IMR-90 (cell line): ENCODE measurements at places on chromosomes 3 and 15. TPM values are rescaled to one million over a fixed set of nuclear protein-coding genes. Genes with fewer than 3 reads are reported as not detected.

- H3K36me3 ChIP-seq: peaks cover 3% of the 10 kb centered on the region; the same call in 1 of the 2 replicates
- H3K27ac ChIP-seq: no peak overlapping the region
- peaks cover 3% of the 10 kb centered on the region; the same call in 1 of the 2 replicates for H3K4me1 ChIP-seq
- no peaks in the 10 kb centered on the region for H3K27me3 ChIP-seq
- no peak overlapping the region for H3K4me3 ChIP-seq
Measured at GRCh38 chr3:73592154-73593144, 32.3 kb downstream of the PDZRN3 start.

KCNMB3 gene
- total RNA-seq: 0.72 and 0.83 TPM in 2 replicates

DNA sequence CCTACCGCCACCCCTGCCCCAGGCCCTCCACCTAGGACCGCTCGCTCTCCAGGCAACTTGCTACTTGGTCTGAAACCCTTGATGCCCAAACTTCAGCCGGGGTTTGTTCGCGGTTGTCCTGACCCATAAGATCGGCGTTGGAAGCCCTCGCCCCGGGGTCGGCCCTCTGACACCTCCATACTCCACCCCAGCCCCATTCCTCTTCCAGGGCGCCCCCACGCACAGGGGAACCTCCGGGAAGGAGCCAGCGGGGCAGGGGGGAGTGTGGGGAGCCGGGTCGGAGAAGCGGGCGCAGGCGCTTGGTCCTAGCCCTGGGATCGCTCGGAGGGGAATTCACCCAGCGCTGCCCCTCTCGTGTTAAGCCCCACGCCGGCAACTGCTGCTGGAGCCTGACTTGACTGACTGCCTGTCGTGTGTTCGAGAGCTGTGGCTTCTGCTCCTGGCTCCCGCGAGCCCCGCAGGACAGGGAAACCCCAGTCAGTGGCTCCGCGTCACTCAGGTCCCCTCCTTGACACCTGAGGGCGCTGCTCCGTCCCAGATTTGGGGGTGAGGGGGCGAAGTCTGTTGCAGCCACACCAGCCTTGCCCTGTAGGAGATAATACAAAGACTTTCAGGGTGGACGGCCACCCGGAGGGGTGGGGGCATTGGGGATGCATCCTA is 675 bp downstream of the RYR3 start:
- no peak overlapping the region for H3K27ac ChIP-seq
- no peak overlapping the region for H3K4me3 ChIP-seq
- no peak for DNase-seq
- peaks cover 33% of the 10 kb centered on the region for H3K27me3 ChIP-seq
- H3K36me3 ChIP-seq: no peaks in the 10 kb centered on the region

DNA sequence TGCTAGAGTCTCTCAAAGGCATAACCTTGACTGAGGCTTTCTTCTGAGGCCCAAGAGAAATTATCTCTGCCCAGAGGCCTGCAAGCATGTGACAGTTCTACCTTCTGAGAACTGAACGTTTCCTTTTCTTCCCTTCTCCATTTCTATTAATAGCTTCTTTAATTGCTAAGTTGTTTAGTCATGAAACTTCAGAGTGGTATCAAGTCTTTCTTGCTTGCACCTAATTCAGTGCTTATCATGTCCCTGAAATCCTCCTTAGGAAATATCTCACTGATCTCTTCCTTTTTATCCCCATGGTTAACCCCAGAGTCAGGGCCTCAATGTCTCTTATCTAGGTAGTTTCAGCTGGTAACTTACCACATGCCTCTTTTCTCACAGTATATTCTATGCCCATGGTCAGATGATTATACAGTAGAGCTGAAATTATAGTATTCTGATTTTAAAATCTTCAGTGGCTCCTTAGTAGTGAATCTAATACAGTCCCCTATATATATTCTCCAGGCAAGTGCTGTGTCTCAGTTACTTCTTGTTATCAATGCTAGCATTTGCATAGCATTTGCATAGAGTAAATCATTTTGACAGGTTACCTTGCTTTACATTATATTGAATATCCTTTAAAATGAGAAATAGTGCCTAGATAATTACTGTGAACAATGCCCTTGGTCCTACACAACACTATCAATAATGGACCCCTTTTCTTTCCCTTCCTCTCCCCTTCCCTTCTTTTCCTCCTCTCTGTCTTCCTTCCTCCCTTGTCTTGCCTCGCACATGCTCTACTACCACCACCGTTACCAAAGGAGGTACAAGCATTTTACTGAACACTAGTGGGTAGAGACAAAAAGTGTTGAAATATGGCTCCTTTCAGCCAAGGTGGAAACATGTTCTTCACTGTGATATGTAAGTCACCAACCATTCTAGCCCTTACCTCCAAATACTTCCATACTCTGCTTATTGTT is 33.0 kb downstream of the KBTBD8 start:
- H3K4me3 ChIP-seq: no peak overlapping the region
- H3K4me1 ChIP-seq: no peaks in the 10 kb centered on the region
- H3K27me3 ChIP-seq: no peaks in the 10 kb centered on the region; the same call in 1 of the 2 replicates
- DNase-seq: no peak

GRCh38 chr15:75651810-75652543 is 4.3 kb downstream of the SNX33 start:
- H3K36me3 ChIP-seq: peaks cover 52% of the 10 kb centered on the region
- peaks cover 41% of the 10 kb centered on the region for H3K4me1 ChIP-seq
- no peaks in the 10 kb centered on the region for H3K27me3 ChIP-seq
- H3K4me3 ChIP-seq: peak overlapping the region; percentile 40
- peak overlapping the region; percentile 18; the same call in 1 of the 2 replicates for H3K27ac ChIP-seq
- DNase-seq: no peak

GRCh38 chr3:157157836-157158235 is 2.1 kb downstream of the CCNL1 start:
- H3K4me3 ChIP-seq: peak overlapping the region; percentile 26; the same call in 1 of the 2 replicates
- H3K36me3 ChIP-seq: peaks cover 18% of the 10 kb centered on the region
- peaks cover 6% of the 10 kb centered on the region for H3K4me1 ChIP-seq

DNA sequence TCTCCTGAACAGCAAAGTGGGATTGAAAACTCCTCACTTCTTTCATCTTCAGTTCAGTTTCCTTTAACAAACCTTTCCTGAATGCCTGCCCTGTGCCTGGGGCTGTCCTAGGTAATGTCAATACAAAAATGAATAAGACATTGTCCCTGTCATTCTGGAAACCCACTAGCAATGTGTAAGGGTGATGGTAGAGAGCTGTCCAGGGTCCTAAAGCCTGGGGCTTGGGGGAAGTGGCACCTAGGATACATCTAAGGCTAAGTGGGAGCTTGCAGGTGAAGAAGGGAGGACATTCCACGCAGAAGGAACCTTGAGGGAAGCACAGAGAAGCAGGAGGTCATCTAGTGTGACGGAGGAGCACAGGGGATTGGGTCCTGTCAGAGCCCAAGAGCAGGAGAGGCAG is 212.7 kb upstream of the PPP2R3A start:
- no peaks in the 10 kb centered on the region for H3K4me1 ChIP-seq
- H3K4me3 ChIP-seq: no peak overlapping the region
- no peak for DNase-seq
- no peak overlapping the region for H3K27ac ChIP-seq
- no peaks in the 10 kb centered on the region for H3K36me3 ChIP-seq

GRCh38 chr3:158830391-158830790 is 28.5 kb downstream of the MFSD1 start:
- peaks cover 6% of the 10 kb centered on the region; the same call in 1 of the 2 replicates for H3K36me3 ChIP-seq
- peak; percentile 48 for DNase-seq
- H3K4me1 ChIP-seq: no peaks in the 10 kb centered on the region
- no peaks in the 10 kb centered on the region for H3K27me3 ChIP-seq
- H3K4me3 ChIP-seq: no peak overlapping the region
- H3K27ac ChIP-seq: no peak overlapping the region

CCR1 gene
- not detected in 2 replicates for total RNA-seq

- H3K27ac ChIP-seq: no peak overlapping the region
- no peaks in the 10 kb centered on the region for H3K36me3 ChIP-seq
- no peak overlapping the region for H3K4me3 ChIP-seq
- peaks cover 10% of the 10 kb centered on the region for H3K4me1 ChIP-seq
- no peaks in the 10 kb centered on the region; the same call in 1 of the 2 replicates for H3K27me3 ChIP-seq
Measured at GRCh38 chr15:55791551-55792400, 48.8 kb upstream of the PRTG start.

MYH15 gene
- 0.28 and 0.36 TPM in 2 replicates for total RNA-seq

LRRC3B gene
- not detected in 2 replicates for total RNA-seq

GRCh38 chr3:81500039-81500438 is 261.4 kb downstream of the GBE1 start:
- peaks cover 4% of the 10 kb centered on the region for H3K36me3 ChIP-seq
- no peaks in the 10 kb centered on the region for H3K27me3 ChIP-seq
- no peak overlapping the region for H3K27ac ChIP-seq
- H3K4me3 ChIP-seq: no peak overlapping the region

DNA sequence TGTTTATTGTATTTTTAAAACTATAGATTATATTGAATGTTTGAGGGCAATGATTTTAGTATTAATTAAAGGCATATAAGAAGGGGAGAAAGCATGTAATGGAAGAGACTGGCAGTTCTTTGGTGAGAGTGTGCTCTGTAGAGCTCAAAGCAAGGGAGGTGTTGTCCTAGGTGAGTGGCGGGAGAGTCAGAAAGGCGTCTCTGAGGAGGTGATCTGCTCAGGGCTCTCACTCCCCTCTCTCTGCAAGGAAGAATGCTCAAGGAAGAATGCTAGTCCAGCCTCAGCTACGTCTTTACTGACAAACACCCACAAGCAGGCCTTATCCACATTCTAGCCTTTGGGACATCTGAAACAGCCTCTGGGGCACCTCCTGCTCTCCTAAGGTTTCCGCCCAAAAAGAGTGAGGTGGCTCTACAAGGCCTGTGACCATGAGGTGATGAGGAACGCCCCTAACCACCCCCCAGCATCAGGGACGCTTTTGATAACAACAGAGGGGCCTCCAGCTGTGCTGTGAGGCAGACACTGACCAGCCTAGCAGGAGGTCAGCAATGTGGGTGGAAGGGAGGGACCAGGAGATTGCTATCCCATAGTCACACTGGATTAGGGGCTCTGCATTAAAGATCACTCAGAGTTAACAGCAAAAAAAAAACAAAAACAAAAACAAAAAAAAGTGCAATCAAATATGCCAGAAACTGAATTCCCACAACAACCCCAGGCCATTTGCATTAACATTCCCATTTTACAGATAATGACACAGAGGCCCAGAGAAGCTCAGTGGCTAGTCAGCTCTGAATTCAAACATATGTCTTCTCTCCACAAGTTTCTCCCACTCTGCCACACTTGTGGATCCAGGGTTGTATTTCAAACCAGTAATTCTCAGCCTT is 202.2 kb upstream of the CTNNB1 start:
- H3K36me3 ChIP-seq: no peaks in the 10 kb centered on the region
- peaks cover 3% of the 10 kb centered on the region; the same call in 1 of the 2 replicates for H3K27me3 ChIP-seq
- H3K27ac ChIP-seq: no peak overlapping the region
- no peak overlapping the region for H3K4me3 ChIP-seq

SPINT1 gene
- total RNA-seq: 0.56 and 0.90 TPM in 2 replicates

DNA sequence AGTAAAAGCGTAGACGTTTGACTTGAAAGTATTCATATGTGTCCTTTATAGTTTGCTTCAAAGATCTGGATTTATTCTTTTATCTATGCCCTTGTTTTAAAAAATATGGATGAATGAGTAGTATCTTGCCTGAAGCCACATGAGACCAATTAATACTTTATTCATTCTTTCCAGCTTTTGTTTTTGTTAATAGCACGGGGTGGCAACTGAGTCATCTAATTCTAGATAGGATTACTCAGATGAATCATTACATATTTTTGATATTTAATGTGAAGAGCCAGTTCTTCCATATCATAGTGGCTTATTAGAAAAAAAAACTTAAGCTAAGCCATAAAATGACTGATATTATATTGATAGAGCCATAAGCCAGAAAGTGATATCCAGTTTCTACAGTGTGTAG is 121.9 kb downstream of the BBX start:
- no peak overlapping the region for H3K4me3 ChIP-seq
- peak; percentile 31 for DNase-seq
- no peaks in the 10 kb centered on the region for H3K4me1 ChIP-seq
- no peak overlapping the region for H3K27ac ChIP-seq

CDHR4 gene
- total RNA-seq: not detected in 2 replicates
